HuH-7.5 (cell line): ENCODE measurements at places on chromosomes 4 and X.

DNA sequence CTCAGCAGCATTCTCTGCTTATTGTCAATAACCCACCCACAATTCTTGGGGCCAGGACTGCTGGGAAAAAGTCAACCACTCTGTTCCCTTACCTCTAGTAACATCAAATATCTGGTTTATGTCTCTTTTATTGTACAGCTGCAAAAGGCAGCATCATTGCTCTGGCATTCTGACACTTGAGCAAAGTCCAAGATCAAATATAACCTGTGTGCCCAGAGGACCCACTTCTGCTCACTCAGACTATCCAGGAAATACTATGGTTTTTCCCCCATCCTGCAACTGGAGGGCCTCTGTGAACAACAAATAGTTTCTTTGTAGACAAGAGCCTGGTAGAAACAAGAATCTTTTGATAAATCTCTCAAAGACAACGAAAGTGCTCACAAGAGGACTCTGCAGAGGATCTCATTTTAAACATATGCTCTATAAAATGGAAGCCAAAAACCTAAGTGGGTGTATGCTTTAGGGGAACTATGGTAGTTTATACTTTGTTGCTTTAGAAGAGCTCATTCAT, 154.7 kb downstream of the RAB28 start:
- no peak for DNase-seq

DNA sequence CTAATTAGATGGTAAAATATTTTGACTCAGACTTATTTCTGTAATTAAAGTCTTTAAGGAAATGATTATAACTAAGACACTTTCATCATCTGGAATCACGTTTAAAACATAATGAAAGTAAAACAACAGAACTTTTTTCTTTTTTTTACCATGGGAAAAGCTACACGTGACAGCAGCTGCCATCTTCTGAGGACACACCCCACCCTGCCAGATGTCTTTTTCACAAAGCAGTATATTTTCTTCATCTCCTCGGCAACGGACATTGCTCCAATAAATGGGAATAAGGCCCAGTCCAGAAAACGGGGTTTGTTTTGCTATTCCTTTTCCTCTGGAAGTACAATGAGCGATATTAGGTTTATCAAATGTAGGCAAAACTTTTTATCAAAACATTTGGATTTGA, 17.5 kb downstream of the PRSS12 start:
- no peak for DNase-seq

DNA sequence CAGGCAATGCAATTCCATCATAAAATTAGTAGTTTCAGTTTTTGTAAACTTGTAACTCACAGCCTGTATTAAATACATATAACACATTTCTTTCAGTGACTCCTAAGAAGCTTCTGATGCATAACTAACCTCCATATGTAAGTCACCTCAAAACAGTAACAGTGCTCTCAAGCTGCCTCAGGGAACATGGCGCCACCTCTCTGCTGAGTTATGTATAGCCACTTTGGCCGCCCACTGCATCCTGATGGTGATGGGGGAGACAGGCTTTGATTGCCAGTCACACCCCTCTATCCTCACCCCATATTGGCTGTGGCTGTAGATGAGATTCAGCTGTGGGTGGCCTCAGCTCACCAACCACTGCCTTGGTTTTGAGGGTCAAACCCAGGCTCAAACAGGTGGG, 54.3 kb downstream of the LRBA start:
- peak; percentile 22 for DNase-seq

- no peak for DNase-seq
Observed at GRCh38 chr4:95250544-95251137, 298.1 kb downstream of the UNC5C start.

GRCh38 chr4:17385403-17385802, 126.5 kb downstream of the QDPR start:
- no peak for DNase-seq

DNA sequence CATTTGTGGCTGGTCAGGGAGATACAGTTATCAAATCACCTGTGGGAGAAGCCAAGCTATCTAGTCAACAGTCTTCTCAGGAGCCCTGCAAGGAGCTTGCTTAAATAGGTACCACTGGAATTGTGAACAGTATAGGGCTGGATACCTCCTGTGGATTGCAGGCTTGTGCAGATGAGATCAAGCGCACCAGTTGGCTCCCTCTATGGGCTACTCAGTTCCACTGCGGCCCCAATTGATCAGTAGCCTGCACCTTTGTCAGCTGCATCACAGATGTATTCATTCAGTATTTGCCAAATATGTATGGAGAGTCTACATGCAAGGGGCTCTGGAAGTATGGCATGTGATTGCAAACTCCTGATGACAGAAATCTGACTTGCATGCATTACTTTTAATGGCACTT, 28.6 kb downstream of the TEX13A start:
- DNase-seq = peak; percentile 6

GRCh38 chrX:154373340-154374306, 811 bp downstream of the FLNA start:
- no peak for DNase-seq

- DNase-seq = no peak
Observed at GRCh38 chr4:53066155-53066554, 204.0 kb downstream of the RASL11B start.

GRCh38 chrX:68919707-68920106, 90.9 kb downstream of the EFNB1 start:
- DNase-seq = no peak

DNA sequence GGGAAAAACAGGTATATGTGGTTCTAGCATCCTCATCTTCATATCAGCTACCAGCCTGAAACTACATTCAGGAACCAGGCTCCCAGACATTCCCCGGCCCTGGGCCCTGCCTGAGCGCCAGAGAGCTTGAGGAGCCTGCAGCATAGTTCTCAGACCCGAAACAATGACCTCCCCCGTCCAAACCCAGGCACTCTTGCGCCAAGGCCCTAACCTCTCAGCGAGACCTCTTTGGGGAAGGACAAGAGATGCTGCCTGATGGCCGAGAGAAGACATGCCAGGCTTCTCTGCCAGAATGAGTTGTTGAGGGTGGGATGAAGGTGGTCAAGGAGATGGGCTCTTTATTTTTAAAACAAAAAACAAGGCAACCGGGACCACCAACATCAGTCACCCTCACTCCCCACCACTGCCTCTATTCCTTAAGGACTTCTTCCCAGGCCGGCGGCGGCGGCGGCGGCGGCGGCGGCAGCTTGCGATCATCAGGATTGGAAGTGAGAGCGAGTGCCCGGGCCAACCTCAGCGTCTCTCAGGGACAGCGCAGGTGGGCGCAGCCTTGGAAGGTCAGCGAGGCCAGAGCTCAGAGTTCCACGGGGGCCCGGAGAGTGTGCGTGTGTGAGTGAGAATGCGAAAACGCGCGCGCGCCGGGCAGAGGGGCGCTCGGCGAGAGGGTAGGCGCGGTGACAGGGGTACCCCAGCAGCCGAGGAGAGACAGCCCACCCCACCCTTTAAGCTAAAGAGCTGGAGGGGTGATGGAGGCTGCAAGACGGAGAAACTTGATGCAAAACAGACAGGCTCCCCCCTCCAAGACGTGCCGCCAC, 601 bp downstream of the INPP4B start:
- no peak for DNase-seq

GRCh38 chrX:47637546-47638195, 7.9 kb upstream of the CFP start:
- no peak for DNase-seq

DNA sequence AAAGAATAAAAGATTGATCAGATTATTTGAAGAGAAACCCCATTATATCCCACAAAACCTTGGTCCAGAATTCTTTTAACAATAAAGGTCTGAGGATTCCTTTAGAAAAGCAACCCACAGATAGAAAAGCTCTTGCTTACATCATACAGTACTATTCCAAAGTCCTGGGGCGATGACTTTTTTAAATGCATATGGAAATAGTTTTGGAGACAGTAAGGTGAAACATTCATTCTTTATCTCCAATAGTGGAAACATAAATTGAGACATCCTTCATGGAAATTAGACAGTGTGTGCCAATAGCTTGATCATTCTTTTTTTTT, 85.7 kb upstream of the UCP1 start:
- DNase-seq = no peak

DNA sequence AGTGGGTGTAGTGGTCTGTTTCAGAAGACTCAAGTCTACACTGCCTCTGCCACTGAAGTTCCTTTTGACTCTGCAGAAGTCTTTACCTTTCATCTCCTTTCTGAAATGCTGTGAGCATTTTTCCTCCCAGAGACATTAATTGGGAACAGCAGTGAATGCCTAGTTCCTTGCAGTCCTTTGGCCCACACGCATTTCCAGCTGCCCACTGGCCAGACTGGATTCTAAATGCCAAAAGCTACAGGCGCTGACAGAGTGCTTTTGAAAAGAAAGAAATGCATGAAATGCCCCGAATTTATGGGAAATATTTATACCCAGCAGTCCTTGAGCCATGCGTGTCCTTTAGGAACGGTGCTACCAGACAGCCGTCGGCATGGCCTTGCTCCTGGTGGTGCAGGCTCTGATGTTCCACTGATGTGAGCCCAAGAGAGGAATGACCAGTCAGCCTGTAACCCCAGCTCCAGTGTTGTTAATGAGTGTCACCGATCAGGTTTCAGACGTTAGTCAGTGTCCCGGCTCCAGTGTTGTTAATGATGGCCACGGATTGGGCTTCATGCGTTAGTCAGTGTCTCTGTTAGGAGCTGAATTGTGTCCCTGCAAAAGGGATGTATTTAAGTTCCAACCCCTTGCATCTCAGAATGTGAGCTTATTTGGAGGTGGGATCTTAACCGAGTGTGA, 132.6 kb downstream of the TBL1X start:
- DNase-seq = no peak

- no peak for DNase-seq
Observed at GRCh38 chrX:132373610-132374009, 115.2 kb downstream of the MBNL3 start.

GRCh38 chr4:108152980-108153379, 15.8 kb downstream of the LEF1 start:
- no peak for DNase-seq

DNA sequence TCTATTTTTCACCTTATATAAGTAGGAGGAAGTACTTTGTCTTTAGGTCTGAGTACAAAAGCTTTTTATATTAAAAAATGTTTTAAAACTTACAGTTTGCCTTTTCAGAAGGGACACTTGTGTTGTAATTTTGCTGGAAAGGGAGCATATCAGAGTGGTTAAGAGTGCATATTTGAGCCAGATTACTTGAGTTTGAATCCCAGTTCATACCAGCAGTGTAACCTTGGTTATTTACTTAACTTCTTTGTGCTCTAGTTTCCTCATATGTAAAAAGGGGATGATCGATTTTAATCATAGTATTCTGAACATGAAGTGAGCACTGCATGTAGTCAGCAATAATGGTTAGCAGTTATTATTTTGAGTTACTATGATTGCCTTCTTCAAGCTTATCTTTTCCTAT, 78.3 kb upstream of the SLC4A4 start:
- no peak for DNase-seq

GRCh38 chr4:75494563-75494962, 19.6 kb downstream of the RCHY1 start:
- no peak for DNase-seq

DNA sequence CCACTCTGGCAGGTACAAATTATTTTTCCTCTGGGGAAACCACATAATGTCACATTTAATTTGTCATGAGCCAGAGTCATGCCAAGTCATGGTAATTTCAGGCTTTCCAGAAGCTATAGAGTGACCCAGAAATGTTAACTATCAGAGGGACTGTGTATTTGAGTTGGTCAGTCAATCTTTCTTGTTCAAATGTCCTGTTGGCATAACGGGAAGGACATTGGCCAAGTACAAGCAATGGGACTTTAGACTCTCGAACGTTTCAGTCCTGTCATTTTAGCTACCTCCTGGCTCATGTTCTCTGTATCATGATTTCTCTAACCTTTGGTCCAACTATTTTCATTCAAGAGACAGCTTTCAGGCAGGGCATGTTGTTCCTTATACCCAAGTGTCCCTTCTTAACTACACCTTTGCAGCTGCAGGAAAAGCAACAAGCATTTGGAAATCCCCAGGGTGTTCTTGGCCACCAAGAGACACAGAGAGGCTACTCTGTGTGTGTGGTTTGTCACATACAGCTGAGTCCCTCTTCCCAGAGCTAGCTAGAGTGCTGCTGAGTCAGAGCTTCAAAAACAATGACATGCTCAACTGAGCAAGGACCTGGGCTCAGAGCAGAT, 142.6 kb downstream of the EGF start:
- DNase-seq = no peak

DNA sequence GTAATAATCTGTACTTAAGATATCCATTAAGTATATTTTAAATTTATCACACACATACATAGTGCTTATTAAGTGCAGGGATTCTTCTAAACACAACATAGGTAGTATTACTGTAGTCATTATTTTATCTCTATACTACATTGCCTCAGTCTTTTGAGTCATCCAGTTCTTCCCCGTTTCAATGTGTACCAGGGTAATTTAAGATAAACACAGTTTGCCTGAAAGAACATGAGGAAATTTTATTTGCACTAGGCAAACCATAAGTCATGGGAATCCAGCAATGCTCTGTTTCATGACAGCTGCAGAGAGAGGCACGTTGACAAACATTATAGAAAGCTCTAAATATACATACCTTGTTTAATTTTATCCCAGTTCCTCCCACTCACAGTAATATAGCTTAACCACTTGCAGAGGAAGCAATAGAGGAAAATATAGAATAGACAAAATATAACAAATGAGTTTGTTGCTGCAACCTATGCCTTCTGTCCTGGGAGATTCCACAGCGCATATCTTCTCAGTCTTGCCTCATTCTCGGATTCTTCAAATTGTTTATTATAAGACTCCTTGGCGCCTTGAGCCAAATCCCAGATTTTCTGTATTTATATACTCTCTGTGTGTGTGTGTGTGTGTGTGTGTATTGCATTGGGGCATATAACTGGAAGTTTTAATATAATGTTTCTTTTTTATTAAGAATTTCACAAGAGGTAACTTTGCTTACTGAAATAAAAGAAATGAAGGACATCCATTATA, 258.6 kb downstream of the FAM133A start:
- DNase-seq = no peak

DNA sequence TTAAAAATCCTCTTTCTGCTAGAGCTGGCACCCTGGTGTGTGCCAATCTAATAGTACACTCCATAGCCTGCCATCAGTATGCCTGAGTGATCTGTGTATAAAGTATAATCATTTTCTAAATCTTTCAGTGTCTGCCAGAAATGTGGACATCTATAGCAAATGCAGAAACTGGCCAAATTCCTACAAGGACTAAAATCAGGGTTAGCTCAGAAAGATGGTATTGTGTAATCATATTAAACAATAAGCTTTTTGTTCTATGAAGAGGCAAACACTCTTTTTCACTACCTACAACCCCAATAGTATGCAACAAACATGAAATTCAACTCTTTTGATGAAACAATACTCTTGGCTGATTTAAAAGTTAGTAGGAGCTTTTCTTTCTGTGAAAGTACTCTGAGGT, 7.7 kb upstream of the TXLNG start:
- DNase-seq = no peak

GRCh38 chr4:32826169-32826568, 2106.0 kb downstream of the PCDH7 start:
- DNase-seq = no peak

DNA sequence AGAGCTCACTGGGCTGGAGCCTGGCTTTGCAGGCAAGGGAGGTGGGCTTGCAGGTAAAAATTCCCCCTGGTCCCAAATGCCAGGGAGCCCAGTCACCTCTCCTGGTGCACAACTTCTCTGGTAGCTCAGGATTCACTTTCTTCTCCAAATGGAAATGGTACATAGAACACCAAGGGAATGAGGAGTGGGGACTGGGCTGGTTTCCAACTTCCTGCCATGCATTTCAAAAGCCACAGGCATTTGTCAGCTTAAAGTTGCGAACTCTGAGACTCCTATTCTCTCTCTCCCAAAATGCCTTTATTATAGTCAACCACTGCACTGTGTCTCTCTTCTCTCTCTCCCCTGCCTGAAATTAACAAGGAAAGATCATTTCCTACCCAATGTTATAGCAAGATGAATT, 177.3 kb downstream of the GRIA3 start:
- no peak for DNase-seq

GRCh38 chr4:53507671-53508286, 83.5 kb downstream of the LNX1 start:
- DNase-seq = peak; percentile 8
